Stimulated activated CD4-positive, alpha-beta T cell treated with anti-CD3 and anti-CD28 coated beads, Interleukin-4, amount 100 ng/mL, for 1 hour (primary cell): ENCODE measurements at places on chromosomes 6 and 20.

- DNase-seq, result no peak
Measured at GRCh38 chr6:169592558-169592957, 109.3 kb downstream of the WDR27 start.

DNA sequence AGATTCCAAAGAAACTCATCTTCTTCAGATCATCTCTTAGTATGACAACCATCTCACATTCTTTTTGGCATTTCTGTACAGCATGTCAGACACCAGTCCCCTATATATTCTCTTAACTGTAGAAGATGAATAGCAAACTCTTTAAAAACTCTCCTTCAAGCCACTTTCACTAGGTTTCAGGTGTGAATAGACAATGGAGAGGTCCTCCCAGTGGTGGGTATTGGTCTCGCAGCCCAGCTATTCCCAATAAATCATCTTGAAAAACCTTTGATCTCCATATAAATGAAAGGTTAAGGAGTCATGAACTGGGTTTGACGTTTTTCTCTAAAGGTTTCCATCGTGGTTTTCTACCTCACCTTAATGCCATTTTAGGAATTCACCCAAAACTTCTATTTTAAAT lies 180.0 kb downstream of the GJA1 start:
- no peak for DNase-seq

DNA sequence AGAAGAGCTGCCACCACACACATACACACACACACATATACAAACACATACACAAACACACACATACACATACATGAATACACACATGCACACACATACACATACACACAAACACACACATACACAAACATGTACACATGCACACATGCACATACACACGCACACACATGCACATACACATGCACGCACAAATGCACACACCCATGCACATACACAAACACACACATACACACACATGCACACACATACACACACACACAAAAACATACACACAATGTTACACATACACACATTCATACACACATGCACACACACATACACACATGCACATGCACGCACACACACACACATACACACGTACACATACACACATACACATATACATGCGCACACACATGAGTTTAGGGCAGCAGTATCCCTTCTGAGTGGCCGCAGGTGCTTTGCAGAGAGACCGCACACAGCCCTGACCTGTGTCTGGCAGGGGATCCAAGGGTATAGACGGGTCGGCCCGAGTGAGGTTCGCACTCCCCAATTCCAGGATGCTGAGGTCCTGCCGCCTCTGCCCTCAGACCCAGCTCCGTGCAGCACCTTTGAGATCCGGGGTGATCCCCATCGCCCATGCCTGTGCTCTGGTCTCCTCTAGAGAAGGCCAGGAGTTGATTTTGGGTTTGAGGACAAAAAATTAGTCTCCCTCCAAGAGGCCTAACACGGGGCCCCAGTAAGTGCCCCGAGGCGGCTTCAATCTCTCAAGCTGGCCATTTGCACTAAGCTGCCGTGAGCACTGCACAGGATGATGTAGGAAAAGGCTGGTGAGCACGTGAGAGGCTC lies 56.8 kb downstream of the TMEM242 start:
- DNase-seq, result no peak

GRCh38 chr6:17705428-17705777 lies 1.3 kb downstream of the NUP153 start:
- DNase-seq, result no peak

- DNase-seq, result no peak
Measured at GRCh38 chr20:51185277-51185676, 162.4 kb upstream of the KCNG1 start.

- DNase-seq, result no peak
Measured at GRCh38 chr6:35694462-35694861, 5.7 kb upstream of the FKBP5 start.

- DNase-seq, result peak; percentile 25
Measured at GRCh38 chr6:111721753-111722154, 116.1 kb upstream of the TRAF3IP2 start.

GRCh38 chr6:70424291-70424690 lies 11.0 kb downstream of the FAM135A start:
- no peak for DNase-seq

GRCh38 chr20:53804920-53805894 lies 211.6 kb upstream of the ZNF217 start:
- DNase-seq, result no peak

DNA sequence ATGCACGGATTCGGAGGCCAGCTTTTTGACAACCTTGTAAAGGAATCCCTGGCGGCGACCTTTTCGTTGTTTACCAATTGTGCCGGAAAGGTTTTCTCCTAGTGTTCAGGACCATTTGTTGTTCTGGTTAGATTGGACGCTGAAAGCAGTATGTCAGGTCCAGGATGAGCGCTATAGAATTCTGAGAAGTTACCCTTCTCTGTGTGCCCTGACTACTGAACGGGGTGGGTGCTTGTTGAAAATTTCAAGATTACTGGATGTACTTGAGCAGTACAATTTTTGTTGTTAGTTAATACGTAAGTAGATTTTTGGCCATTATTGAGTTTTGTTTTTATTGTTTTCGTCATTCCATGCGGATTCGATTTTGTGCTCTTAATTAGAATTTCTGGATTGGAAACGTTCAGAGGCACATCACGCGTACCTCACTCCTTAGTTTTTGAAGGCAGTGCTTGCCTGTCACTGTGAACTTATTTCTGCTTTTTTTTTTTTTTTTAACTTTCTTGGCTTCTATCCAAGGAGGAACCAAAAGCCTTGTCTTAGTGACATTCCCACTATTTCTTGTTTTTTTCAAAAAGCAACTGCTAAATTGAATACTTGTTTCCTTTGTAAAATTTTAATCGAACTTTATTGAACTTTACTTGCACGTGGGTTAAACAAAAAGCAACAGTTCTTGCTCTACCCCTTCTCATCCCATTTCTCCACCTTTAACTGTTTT lies 898 bp downstream of the XRN2 start:
- DNase-seq, result no peak
